Activated naive CD4-positive, alpha-beta T cell (primary cell): ENCODE measurements at places on chromosomes 2 and 18.

DNA sequence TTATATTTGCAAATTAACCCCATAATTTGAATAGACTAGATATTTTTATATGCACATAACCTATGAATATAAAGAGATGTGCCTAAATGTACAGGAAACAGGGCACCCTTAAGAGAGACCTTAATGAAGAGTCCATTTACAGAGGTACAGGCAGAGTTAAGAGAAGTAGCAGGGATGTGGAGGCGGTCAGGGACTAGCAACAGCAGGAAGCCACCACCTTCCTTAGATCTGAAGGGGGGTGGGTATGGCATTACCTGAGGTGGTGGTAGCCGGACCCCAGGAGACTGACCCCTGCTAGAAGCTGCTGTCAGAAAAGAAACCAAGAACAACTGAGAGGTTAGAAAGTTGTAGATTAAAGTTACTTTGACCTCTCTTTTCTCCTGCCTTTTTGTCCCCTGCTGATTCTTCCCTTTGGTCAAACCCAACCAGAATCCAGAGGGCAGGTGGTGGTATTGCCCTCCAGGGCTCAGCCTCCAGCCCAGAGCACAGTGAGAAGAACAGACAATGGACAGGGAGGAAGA, 24.9 kb upstream of the ATG16L1 start:
- DNase-seq, result no peak

- DNase-seq, result no peak
Observed at GRCh38 chr18:12307701-12308385, at the start of gene TUBB6. Gene TUBB6, plus strand, starts transcription at chr18:12308241. Its CDS starts 52 bp downstream, at chr18:12308293.

DNA sequence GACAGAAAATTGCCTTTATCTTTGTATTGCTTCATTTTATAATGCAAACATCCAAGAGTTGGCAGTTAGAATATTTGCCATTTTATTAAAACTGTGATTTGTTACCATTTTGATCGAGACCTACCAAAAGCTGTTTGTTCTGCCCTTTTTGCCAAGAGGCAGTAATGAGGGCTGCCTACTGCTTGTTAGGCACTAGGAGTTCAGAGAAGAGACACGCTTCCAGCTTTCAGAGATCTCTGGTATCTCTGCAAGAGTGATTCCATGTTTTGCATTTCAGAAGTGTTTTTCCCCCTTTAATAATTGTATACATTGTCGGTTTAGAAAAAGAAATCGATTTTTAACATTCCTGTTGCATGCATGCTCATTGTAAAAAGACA, 628 bp downstream of the MRPL30 start:
- DNase-seq, result no peak

- DNase-seq, result no peak
Observed at GRCh38 chr2:11865378-11865777, 118.9 kb downstream of the LPIN1 start.

- DNase-seq, result no peak
Observed at GRCh38 chr2:119338826-119339561, 27.6 kb downstream of the C2orf76 start.

DNA sequence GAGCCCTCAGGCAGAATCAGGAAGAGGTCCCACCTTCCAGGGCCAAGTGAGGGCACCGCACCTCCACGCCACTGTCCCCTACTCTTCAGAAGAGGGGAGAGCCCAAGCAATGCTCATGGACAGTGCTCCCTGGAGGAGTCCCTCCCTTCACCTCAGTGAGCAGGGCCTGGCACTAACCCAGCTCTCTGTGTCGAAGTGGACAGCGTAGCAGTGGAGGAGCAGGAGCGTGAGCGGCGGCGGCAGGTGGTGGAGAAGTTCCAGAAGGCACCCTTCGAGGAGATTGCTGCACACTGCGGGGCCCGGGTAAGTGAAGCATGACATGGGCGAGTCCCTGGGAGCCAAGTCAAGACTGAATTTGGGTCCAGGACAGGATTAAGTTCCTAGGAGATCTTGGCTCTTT, 16.7 kb downstream of the POMC start:
- no peak for DNase-seq

GRCh38 chr2:43566461-43566729, 29.4 kb downstream of the THADA start:
- DNase-seq, result no peak

DNA sequence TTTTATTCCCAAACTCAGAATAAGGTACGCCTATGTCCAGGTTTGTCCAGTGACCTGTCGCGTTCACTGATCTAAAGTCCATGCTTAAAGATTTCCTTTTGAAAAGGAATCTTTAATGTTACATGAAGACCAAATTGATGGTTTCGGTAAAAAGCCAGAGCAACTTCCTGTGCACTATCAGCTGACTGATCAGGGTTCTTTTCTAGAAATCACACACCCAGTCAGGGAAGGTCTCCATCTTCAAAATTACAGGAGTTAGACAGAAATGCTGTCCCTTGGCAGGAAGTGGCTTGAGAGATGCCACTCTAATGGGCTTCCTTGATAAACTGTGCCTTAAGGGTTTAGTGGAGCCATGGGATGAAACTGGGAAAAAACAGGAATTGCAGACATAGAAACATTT, 14.7 kb upstream of the ARHGAP25 start:
- no peak for DNase-seq
